ENCODE measurements at places on chromosomes 6 and 20.
A peak's percentile ranks its signal among the peaks of the same experiment; 100 is the strongest.

GRCh38 chr20:24588047-24588635, 118.7 kb downstream of the SYNDIG1 start:
- no peak for DNase-seq

DNA sequence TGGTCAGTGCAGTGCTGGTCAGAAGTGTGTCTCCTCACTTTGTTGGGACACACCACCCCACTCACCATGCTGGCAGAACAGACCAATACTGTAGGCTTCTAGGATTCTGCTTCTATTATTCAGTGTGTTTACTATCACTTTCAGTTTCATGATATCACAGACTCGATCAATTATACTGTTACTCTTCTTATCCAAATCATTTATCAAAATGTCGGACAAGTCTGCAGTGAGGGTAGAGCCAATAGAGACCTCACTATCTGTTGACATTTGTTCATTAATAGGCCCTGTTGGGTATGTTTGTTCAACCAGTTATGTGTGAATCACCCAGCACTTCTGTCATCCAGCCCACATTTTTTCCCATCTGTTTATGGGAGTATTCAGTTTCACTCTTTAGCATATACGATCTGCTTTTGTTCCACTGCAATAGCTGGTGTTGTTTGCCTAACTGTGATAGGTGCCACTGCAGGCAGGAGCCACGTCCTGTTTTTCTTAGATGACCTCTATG, 140.1 kb downstream of the NRN1 start:
- no peak for DNase-seq

DNA sequence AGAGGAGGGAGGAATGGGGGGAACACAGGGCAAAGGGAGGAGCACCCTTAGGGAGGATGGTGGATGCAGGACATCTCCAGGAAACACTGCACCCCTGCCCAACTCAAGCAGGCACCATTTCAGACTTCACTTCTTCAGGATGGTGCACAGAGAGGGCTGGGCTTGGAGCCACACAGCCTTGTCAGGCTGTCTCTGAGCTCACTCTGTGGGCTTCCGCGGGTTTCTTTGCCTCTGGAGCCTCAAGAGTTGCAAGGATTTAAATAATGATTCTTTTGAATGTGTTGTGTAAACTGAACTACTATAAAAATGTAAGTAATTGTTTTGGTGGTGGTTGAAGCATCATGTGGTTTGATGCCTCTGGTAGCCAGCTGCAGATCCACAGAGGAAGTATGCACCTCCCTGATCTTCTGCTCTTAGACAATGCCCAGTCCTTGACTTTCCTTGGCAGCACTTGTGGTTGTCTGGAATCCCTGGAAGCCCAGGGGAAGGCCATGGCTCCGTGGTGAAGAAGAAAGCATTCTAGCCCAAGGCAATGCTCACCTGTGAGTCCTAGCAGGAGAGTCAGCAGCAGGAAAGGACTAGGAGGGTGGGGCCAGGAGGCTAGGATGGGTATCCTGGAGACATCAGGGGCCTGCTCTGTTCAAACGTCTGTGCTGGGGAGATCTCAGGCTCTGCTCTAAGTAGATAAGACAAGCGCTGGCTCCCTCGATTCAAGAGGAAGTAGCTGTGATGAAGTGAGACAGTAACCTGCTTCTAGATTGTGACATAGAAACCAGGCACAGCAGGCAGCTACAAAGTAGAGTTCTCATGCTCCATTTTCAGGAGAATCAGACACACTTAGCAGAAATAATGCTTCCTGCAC, 50.2 kb upstream of the SIRPG start:
- DNase-seq, result no peak

DNA sequence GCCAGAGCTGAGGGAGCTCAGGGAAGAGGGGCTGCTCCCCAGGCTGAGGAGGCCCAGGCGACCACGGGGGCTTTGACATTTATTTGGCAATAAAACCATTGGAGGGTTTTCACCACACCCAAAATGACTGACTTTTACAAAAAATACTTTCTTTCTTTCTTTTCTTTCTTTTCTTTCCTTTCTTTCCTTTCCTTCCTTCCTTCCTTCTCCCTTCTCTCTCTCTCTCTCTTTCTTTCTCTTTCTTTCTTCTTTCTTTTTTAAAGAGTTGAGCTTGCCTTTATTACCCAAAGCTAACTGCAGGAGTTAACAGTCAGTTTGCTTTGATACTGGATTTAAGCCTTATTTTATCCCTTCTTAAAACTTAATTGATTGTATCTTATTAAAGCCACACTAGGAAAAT, 17.2 kb downstream of the SNX9 start:
- no peak for DNase-seq

GRCh38 chr20:36270744-36271638, 34.7 kb downstream of the AAR2 start:
- DNase-seq, result no peak

GRCh38 chr6:71651636-71652035, 234.7 kb upstream of the RIMS1 start:
- no peak for DNase-seq

DNA sequence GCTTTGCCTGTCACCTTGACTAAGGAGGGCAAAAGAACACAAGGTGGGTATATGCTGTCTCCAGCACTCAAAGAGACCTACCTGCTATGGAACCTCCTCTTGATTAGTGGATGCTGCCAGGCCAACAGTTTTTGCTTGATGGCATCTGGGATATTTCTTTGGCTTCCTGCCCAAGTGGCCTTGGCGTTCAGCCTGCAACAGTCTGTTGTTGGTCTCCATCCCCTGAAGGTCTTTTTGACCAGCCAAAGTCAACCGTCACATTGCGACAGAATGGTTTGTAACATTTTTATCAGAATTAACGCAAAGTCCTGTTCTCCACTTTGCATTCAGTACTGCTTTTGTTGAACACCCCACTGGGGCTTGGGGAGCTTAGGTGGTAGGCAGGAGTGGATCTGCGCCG, 37.1 kb downstream of the SERPINB1 start:
- no peak for DNase-seq

- DNase-seq, result no peak
Measured at GRCh38 chr6:170076466-170077165, 214.3 kb downstream of the DLL1 start.

DNA sequence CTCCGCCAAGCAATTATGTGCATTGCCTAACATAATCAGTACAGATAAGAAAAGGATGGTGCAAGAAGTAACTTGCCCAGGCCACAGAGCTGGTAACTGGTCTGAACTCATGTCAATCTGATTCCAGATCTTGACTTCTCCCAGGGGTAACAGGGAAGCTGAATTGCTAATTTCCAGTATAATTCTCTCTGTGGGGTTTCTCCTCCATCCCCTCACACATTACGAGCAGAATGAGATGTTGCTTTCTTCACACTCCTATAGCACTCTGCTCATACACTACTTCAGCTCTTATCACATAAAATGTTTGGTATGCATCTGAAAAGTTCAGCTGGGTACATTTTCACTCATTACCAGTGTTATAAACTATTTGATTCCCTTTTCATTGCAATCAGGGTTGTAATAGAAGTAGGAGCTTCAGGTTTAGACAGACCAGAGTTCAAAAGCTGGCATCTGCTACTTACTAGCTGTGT, 24.0 kb upstream of the LRRC1 start:
- no peak for DNase-seq

GRCh38 chr6:73041051-73041450, 184.2 kb downstream of the KHDC1L start:
- no peak for DNase-seq

GRCh38 chr20:58109126-58109880, 119.2 kb downstream of the ANKRD60 start:
- peak; percentile 79 for DNase-seq

GRCh38 chr6:124683507-124683906, 278.7 kb upstream of the RNF217 start:
- DNase-seq, result no peak

- no peak for DNase-seq
Measured at GRCh38 chr6:74609871-74610270, 596.0 kb downstream of the COL12A1 start.

- no peak for DNase-seq
Measured at GRCh38 chr6:52139985-52140680, 46.0 kb upstream of the IL17A start.

DNA sequence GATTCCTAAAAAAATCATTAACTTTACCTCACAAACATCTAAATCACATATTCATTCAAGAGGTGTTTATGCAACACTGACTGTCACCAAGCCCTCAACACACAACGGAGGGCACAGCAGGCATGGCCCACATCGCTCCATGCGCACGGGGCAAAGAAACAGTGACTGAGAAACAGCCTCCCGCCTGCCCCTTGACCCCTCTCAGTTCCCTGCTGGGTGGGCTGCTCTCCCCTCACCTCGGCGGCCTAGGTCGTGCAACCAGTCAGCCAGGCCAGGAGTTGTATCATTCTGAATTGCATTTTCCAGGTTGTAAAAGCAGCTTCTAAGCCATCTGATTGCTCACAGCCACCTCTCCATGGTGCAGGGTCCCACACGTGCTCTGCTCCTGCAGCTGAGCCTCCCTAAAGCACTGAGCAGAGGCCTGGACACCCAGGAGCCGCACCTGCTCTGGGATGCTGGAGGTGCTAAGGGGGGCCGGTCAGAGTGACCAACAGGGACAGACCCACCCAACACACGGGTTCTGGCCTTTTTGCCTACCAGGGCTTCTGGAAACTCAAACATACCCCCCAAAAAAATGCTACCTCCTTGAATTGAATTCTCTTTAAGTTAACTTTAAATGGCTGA, 37.9 kb downstream of the TAF4 start:
- no peak for DNase-seq

DNA sequence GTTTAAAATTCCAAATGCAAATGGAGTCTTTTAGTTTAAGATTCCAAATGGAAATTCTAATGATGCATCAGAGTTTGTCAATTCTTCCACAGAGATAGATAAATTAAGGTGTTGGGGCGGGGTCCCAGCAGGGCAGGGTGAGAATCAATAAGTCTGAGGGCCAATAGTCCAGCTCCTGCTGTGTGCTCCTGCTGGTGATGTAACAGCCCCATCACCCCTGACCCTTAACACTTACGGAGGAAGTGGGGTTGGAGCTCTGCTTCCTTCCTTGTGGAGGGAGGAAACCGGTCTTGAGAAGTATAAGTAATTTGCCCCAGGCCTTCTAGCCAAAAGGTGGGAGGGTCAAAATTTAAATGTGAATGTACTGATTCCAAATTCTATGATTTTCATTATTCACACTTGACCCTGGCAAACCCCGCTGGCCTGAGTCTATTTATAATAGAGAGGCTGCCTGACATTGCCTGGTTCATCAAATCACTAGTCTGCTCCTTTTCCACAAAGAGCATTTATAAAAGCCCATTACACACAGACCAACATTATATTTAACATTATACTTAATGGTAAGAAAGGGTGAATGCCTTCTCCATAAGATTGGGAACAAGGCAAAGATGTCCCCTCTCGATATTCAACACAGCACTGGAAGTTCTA, 17.2 kb downstream of the ZBTB2 start:
- DNase-seq, result no peak

DNA sequence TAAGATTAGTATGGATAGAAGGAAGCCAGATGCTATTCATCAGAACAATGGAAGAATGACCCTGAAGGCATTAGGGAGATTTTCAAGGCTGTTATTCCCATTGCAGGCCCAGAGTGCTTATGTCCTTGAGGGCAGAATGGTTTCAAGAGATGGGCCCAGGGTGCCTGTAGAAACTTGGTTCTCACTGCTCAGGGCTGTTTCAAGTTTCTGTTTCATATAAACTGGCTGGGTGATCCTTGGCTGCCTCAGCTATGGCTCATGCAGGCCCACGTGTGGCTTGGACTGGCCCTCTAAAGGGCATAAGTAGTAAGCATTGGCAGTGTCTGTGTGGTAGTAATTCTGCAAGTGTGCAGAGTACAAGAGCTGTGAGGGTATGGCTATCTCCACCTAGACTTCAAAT, 540.9 kb upstream of the MAN1A1 start:
- DNase-seq, result no peak

- no peak for DNase-seq
Measured at GRCh38 chr6:142507065-142507464, 205.3 kb downstream of the ADGRG6 start.

- DNase-seq, result no peak
Measured at GRCh38 chr20:58742668-58743566, 50.3 kb downstream of the NPEPL1 start.

DNA sequence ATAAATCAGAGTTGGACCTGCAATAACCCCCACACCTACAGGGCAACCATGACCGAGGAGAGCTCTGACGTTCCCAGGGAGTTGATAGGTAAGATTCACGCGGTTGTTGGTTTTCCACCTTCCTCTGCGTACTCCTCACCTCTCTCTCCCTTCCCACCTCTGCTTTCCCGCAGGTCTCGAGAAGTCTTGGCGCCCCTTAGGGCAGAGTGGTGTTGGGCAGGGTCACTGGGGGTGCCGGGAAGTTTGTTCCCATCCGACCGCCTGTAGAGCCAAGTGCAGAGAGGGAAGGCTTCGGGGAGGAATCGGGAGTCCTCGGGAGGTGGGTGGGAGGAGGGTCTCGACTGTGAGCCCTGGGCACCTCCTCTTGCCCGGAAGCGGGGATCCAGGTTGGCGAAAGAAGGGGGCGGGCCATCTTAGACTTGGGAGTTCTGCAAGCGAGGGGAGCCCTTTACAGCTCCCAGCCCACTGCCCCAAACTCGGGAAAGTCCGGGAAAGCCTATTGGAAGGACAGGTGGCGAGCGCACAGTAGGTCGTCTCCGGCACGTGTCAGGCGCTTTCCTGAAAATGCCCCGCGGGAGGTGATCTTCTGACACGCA, 672 bp downstream of the CARMIL1 start:
- DNase-seq, result no peak

GRCh38 chr6:133467231-133467981, 226.2 kb downstream of the EYA4 start:
- no peak for DNase-seq

DNA sequence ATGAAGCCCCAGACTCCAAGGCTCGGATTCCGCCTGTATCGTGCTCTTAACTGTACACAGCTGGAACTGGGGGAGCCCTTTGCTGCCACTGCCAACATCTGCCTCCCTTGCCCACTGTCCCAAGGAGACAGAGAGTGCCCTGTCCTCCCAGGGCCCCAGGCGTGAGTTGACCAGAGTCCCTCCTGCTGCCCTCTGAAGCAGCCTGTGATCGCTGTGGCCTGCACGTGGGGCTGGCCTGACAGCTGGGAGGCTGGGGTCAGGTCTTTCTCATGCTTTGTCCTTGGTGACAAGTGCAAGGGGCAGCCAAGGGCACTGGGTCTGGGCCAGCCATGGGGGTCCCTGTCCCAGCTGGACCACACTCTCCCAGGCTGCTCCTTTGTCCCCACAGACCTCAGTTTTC, 44.3 kb downstream of the KIAA1755 start:
- DNase-seq, result no peak

GRCh38 chr20:16904751-16905150, 156.6 kb downstream of the OTOR start:
- DNase-seq, result no peak

DNA sequence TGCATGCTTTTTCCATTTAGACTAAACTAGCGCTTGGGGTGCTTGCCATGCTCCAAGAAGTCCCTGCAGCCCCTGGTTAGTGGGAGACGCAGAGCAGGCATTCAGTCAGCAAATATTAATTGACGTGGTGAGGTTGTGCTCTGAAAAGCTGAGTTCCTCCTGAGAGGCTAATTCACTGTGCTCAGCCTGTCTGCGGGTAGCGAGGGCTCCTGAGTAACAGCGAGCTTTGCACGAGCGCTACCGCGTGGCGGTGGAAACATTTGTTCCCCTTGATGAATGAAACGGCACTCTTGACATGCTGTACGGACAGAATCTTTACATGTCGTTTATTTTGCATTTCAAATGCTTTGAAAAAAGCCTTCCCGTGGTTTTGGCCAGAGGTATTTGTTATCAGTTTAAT, 170.6 kb upstream of the AGPAT4 start:
- no peak for DNase-seq
